ENCODE measurements at places on chromosomes 1 and 21.
A peak's percentile ranks its signal among the peaks of the same experiment; 100 is the strongest.

- peak; percentile 92 for DNase-seq
Measured at GRCh38 chr1:196651637-196652215, at the start of gene CFH. CFH (plus strand) TSS chr1:196652043; CDS start chr1:196652118, 75 bp downstream.

DNA sequence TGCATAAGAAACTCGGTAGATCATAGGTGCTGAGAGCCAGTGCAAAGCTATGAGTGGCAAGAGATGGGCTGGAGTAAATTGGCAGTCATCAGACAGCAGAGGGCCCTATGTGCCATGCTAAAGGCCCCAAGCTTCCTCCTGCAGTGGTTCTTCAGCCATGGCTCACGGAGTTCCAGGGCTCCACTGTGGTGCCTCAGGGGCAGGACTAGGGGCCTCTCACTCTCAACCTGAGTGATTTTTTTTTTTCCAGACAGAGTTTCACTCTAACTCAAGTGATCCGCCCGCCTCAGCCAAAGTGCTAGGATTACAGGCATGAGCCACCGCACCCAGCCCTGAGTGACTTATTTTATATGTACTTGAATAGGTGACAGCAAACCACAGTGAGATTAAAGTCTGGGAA lies 10.4 kb upstream of the GJA8 start:
- DNase-seq, result peak; percentile 16

GRCh38 chr1:2250721-2251281 lies 22.7 kb downstream of the SKI start:
- DNase-seq, result no peak

DNA sequence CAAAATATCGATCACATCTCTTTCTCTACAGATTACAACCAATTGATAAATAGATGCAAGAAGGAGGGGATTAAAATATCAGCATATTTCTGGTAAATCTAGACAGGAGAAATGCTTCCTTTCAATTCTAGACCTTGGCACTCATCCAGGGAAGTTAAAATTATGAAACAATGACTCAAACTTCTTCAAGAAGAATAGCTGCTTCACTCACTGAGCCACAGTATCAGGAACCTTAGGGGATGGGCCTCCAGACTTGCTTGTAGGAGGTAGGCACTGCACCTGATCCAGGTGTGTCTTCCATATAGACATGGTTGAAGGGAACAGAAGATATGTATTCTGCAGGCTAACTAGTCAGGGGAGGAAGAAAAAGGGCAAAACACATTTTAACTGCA lies 9.8 kb downstream of the SLAMF7 start:
- DNase-seq, result peak; percentile 45

GRCh38 chr21:32702702-32703101 lies 25.1 kb downstream of the SYNJ1 start:
- DNase-seq, result peak; percentile 83

- no peak for DNase-seq
Measured at GRCh38 chr1:245894843-245895242, 612.2 kb downstream of the SMYD3 start.
